CD8-positive, alpha-beta memory T cell (primary cell): ENCODE measurements at places on chromosomes 11 and 22.
A peak's percentile ranks its signal among the peaks of the same experiment; 100 is the strongest.

DNA sequence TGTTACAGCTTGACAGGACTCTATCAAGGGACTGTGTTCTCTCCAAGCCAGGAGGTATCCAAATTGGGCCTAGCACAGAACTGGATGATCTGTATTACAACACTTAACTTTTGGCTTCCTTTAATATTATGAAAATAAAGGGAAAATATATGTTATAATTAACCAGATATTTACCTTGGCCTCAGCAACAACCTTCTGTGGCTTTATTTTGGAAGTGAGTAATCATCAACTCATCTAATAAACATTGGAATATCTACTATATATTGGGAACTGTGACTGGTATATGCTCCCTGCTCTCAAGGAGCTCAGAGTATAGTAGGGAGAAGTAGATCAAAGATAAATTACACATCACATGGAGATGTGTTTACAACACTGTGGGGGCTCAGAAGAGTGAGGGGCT is 352.2 kb downstream of the METTL15 start:
- no peak for DNase-seq

- no peak for DNase-seq
Measured at GRCh38 chr11:27720277-27720830, 20.1 kb upstream of the BDNF start.

GRCh38 chr11:28799316-28799715 is 691.1 kb downstream of the METTL15 start:
- no peak for DNase-seq

DNA sequence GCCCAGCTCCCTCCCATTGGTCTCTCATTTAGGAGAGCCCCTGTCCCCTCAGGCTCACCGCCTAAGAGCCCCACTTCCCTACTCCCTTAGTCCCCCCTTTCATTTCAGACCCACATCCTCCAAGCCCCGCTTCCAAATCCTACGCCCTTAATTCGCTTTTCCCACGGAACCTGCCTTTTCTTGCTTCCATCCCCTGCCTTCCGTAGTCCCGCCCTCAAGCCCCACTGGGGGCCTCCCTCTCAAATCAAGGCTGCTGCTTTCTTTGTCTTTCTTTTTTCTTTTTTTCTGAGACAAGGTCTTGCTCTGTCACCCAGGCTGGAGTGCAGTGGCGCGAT is 396 bp downstream of the CCDC157 start:
- DNase-seq = no peak

DNA sequence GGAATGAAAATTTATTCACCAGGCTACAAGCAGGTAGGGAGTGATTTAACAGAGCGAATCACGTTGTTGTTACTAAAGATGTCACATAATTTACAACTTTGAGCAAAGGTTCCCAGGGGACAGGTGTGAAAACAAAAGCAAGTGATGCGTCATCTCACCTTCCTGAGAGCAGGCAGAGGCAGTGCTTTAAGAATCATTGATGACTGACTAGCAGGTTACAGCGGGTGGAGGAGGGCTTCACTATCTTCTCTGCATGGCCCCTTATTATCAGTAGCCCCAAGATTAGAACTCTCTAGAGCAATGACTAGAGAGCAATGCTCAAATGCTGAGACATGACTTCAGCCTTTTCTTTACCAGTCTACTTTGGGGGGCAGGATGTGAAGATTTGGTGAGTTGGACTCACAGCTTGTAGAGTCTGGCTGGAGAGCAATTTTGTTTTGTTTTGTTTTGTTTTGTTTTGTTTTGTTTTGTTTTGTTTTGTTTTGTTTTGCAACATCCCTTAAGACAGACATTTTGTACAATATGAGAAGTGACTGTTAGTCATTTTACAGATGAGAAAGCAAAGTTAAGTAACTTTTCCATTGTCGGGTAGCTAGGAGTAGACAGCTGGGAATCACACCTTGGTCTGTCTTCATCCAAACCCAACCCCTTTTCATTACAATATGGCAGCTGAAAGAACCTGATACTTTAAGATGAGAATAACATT is 84.8 kb downstream of the SLC1A2 start:
- peak; percentile 69 for DNase-seq

DNA sequence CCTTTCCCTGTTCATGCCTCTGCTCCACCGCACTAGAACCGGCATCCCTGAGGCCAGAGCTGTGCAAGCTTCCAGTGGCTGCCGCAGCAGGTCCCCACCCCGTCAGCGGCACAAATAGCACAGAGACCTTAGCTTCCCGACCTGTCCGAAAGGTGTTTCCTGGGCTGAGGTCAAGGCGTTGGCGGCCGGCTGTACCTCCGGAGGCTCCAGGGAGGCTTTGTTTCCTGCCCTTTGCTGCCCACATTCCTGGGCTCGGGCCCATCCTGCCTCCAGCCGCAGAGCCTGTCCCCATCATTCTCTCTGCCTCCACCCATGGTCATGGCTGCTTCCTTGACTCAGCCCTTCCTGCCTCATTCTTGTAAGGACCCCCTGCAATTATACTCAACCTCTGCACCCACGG is 31.2 kb downstream of the ARHGAP8 start:
- DNase-seq = no peak

DNA sequence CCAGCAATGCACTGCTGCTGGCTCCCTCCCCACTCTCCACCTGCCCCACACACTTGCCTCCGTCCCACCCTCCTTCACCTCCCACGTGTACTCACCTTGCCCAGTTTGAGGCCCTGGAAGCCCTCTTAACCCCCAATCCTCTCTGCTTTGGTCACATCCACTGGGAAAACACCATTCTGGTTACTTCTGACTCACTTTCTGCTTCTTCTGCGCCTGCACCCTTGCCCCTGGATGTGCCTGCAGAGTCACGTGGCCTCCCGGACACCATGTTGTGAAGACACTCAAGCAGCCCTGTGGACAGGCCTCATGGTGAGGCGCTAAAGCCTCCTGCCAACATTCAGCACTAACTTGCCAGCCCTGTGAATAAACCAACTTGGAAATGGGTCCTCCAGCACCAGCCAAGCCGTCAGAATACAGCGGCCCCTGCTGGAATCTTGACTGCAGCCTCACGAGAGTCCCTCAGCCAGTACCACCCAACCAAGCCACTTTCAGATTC is 2.6 kb upstream of the NAALADL1 start:
- no peak for DNase-seq

DNA sequence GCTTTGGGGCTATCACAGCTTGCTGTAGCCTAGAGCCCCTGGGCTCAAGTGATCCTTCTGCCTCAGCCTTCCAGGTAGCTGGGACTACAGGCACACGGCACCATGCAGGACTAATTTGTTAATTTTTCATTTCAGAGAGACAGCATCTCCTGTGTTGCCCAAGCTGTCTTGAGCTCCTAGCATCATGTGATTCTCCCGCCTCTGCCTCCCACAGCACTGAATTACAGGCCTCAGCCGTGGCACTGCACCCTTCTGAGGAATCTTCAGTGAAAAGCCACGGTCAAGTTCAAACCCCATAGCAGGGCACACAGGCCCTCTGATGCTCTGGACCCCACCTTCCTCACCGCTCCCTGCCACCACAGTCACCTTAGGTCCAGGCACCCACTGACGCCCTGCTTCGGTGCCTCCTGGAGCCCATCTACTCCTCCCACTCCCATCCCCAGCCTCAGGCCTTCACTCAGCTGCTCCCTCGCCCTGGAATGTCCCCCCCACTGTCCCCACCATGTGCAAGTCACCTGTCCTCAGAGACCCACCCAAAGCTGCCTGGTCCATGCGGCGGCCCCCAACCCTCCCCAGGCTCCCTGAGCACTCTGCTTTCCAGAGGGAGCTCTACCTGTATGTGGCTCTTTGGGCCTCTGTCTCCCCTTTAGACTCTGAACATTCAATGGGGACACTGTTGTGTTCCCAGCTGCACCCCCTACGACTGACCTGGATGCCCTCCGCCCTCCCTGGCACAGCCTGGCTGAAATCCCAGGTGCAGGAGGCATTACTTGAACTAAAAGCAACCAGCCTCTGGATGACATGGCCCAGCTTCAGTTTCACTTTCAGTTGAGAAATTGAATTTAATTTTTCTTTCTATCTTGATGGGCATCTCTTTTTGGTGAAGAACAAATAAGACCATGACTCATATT is 1.6 kb downstream of the APOL2 start:
- no peak for DNase-seq

DNA sequence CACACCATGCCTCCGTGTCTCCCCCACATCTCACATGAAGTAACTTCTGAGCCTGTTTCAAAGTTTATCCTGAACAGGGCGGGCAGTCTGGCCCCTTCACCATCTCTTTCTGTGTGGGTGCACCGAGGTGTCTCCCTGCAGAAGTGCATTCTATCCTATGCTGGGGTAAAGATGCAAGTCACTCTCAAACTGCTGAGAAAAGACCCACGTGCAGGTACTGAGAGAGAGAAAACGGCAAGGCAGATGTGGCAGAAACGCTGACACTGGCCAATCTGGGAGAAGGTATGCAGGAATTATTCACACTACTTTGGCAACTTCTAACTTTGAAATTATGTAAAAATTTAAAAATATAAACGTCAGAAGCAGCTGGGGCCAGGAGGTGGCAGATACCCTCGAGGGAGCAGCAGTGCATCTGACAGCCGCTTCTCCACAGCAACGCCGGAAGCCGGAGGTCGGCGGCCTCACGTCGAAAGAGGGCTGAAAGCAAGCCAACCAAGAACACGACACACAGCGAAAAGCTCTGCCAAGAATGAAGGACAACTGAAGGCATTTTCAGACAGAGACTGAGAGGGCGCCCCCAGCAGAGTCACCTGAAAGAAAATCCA is 34.2 kb upstream of the MOB2 start:
- no peak for DNase-seq

DNA sequence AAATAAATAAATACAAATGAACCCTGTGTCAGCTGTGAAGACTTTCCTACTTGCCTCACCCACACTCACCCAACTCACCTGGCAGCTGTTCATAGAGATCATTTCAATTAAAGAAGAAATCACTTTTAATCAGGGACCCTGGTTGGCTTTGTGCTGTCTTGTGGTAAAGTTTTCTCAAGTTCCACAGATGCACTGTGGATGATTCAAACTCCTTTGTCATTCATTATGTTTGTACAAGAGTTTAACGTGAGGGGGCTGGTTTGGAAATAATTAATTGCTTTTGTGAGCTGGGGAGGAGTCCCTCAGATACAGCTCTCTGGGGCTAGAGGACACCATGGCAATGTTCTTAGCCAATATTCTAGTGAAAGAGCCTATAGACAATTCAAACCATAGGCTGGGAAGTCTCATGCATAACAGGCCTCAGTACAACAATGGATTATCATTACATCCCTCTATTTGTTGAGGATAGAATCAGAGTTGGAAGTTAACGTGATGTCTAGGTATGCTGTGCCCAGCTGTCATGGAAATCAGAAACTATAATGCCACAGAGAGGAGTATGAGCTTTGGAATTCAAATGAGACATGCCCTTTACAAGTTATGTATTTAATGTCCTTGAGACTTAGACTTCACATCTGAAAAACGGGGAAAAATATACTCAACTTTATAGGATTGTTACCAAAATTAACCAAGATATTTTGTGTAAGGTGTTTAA is 698.5 kb downstream of the KCNA4 start:
- no peak for DNase-seq

DNA sequence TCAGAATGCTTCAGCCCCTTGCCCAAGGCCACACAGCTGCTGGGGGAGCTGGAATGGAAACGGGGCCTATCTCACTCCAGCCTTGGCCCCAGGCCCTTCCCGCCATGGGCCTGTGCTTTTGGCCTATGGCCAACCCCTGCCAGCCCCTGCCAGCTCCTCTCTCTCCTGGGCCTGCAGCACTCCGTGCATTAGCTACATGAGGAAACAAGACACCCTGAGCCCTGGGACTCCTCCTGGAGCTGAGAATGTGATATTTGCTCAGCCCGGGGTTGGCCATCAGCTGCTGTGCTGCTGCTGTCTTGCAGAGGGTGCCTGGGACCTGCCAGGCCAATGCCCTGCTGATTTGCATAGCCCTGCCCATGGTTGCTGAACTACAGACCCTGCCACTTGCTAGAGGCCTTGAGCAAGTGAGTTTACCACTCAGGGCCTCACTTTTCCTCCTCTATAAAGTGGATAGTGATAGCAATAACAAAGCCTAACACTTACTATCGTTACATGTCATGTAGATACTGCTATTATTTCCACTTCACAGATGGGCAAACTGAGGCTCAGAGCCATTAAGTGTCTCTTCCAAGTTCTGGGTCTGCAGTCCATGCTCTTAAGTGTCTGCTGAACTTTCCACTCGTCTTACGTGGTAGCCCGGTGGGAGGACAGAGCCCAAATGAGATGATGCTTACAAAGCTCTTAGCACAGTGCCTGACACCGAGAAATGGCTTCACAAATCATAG is 99.6 kb downstream of the KIAA1671 start:
- no peak for DNase-seq

GRCh38 chr11:62922653-62923431 is 1.7 kb upstream of the CHRM1 start:
- DNase-seq = no peak

DNA sequence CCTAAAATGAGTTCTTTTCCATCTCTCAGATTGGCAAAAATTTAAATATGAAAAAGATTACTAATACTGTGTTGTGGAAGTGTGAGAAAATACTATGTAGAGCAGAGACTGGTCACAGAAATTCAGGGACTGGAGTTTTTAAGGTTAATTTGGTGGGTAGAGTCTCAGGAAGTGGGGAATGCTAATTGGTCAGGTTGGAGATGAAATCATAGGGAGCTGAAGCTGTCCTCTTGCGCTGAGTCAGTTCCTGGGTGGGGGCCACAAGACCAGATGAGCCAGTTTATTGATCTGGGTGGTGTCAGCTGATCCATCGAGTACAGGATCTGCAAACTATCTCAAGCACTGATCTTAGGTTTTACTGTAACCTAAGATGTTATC is 29.4 kb upstream of the TMEM86A start:
- DNase-seq = no peak

- no peak for DNase-seq
Measured at GRCh38 chr11:78938971-78939370, 364.3 kb upstream of the NARS2 start.

DNA sequence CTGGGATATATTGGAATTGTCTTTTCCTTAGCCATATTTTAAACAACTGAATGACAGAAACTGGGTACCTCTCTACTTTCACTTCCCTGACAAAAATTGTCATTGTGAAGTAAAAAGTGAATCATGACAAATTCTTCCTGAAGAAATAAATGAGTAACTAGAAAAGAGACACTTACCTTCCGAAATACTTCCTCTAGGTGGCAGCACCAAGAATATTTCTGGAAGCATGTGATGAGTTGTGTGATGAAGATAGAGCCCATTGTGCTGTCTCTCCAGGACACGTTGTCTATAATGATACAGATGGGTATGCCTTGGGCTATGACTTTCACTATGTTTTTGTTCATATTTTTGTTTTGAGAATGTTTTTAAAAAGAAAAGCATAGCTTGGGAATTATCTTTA is 21.5 kb downstream of the CASP4 start:
- peak; percentile 34 for DNase-seq

DNA sequence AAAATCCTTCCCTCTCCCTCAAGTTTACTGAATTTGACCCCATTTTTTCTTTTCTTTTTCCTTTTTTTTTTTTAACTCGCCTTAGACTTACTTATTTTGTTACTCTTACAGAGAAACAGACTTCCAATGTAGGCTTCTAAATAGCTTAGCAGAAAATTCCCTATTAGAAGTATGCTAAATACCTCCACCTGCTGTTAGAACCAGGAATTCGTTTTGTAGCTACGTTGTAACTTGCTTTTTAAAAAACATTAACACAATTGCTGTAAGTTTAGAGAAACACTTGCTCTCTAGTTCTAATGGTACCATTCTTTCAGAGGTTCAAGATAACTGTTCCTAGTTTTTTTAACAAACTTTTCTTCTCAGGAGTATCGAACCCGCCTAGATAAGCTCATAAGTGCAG is 324.2 kb downstream of the DCDC1 start:
- no peak for DNase-seq
